H7 (cell line): ENCODE measurements at places on chromosomes 4 and X.

DNA sequence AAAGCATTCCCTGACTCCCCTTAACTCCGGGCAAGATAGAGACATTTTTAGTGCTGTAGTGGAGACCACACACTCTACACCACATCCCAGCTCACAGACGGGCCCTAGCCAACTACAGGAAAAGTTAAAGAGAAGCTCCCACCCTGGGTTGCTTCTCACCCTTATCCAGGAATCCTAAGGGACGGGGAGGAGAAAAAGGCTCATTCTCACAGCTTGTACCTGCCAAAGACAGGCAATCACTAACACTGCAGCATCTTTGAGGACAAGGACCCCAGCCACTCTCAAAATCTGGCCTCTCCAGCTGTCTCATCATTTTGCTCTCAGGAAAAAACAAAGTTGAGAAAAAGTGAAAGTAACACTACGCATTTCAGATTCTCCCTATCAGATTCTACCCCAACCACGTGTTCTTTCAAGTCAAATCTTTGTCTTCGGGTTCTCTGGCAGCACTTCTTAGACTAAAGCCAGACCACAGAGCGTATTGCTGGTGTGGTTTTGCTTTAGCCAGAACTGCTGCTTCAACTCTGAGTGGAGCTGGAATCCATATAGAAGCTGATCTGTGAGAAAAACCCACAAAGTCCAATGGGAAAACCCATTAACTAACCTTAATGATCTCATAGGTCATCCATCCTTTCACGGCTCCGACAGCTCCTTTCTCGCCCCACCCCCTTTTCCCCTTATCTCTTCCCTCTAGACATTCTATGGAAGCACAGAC, 605.9 kb upstream of the DIPK2B start:
- no peak for DNase-seq

GRCh38 chrX:146224442-146224841, 406.8 kb downstream of the SLITRK2 start:
- peak; percentile 1 for DNase-seq

DNA sequence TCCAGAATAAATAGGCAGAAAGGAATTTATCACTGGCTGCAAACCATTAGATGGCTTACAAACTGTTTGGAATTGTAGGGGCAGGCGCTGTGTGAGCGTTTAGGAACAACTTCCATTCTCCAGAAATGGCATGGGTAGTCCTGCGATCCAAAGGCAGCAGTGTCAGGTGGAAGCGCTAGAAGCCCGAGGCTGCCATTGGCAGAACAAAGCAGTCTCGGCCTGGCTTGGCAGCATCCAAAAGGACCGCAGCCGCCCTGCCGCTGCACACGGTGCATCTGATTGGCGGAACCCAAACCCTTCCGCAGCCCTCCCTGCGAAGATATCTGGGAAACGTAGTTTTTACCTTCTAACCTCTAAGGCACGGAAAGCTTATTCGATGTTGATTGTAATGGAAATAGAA, 23.6 kb upstream of the YTHDC1 start:
- peak; percentile 79 for DNase-seq

GRCh38 chrX:39574178-39574577, 523.6 kb downstream of the BCOR start:
- no peak for DNase-seq

- DNase-seq = peak; percentile 52
Observed at GRCh38 chrX:147912093-147912801, 528 bp downstream of the FMR1 start.

- peak; percentile 47 for DNase-seq
Observed at GRCh38 chr4:25913056-25913850, 767 bp upstream of the SMIM20 start.

DNA sequence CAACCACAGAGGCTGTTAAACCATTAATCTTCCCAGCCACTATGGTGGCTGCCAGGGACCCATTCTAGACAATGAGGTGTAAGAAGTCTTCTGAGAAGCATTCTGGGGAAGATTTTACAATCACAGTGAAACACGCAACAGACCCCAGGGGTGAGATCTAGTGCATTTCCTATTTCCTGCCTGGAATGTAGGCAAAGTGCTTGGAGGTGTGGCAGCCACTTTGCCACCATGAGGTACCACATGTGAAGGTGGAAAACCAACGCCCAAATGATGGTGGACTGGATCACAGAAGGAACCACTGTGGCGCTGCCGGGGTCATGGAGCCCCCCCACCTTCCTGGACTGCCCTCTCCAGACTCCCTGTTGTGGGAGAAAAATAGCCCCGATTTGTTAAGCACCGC, 61.8 kb downstream of the WFS1 start:
- no peak for DNase-seq

DNA sequence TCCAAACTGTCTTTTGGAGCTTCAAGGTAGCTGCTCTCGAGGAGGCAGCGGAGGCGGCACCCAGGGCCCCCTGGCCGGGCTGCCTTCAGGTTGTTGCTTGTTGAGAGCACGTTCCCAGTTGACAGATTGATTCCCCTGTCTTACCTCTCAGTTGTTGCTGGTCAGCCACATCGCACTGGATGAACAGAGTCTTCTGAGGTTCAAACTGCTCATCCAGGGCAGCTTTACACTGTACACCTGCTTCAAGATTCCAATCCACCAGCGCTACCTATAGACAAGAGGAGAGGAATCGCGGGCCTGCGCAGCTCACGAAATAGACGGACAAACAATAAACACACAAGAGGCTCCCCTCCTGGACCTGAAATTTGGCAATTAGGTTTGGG, 497 bp downstream of the HPGD start:
- peak; percentile 38 for DNase-seq

GRCh38 chr4:8316911-8317351, 47.4 kb downstream of the HTRA3 start:
- no peak for DNase-seq

DNA sequence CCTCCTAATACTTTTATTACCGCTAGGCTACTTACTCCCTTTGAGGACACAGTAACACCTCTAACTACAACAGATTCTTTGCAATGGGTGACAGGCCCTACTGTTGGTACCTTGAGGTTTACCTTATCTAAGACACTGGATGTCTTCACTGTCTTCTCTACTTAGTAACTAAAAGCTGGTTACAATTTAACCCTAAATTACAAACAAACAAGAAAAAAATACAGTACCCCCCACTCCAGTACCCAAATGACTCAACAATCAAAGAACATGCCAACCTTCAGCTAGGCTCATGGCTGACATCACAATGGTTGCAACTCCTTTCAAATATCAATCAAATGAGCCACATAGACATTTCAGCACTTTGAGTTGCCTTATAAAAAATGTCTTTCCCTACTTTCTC, 198.0 kb downstream of the GUCY2F start:
- no peak for DNase-seq

GRCh38 chr4:15756361-15756861, 21.7 kb upstream of the CD38 start:
- no peak for DNase-seq

GRCh38 chrX:52217494-52218160, 32.9 kb downstream of the MAGED4 start:
- DNase-seq = peak; percentile 19

GRCh38 chrX:23820235-23820782, 37.3 kb downstream of the SAT1 start:
- no peak for DNase-seq

DNA sequence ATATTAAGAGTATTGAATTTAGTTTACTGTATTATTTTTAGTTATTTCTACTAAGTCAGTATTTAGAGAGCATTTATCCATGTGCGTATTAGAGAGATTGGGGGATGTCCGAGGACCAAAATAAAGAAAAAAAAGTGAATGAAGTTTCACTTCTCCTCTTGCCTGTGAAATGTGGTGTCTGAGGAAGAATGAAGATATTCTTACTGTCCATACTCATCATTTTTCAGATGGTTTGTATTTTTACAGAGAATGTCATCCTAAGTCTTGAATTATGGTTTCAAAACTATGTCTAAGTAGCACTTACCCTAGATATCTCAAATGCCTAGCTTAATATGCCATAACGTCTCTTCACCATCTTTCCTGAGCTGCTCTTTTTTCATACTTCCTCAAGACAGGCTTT, 854.3 kb downstream of the C4orf33 start:
- DNase-seq = no peak

DNA sequence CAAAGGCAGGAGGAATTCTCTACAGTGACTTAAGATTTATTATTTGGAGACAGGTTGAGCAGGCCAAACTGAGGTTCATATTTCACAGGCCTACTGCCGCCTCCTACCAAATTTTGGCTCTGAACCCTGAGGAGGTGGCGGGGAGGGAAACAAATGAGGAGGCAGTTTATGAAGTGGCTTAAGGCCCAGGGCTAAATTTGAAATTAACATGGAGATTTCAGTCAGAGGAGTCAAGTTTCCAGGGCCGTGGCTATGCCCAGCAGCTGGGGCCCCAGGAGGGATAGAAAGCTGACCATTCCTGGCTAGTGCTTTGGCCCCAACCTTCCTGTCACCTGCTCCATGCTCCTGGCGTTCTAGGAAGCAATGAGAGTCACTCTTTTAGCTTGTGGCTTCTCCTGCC, 73.4 kb upstream of the ARHGAP36 start:
- DNase-seq = no peak

- no peak for DNase-seq
Observed at GRCh38 chr4:38332699-38333098, 331.3 kb upstream of the KLF3 start.

DNA sequence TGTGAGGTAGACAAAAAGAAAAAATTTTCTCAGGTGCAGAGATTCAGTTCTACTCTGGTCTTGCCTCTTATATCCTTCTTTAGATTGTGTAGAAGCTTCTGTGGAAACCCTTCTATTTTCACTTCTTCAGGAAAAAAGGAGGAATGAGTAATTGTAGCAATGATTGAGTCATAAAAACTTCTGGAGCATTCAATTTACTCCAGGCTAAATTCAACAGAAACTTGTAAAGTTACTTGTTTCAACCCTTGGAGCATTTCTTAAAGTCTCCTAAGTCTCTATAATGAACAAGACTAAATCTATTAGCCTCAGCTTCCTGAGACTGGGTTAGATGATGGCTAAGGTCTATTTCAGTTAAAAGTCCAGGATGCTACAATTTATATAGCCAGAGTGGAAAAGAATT, 29.9 kb downstream of the BOD1L1 start:
- DNase-seq = no peak

GRCh38 chr4:153266988-153267387, 62.7 kb downstream of the TRIM2 start:
- DNase-seq = no peak

- DNase-seq = peak; percentile 5
Observed at GRCh38 chr4:105061136-105061696, 85.5 kb upstream of the TET2 start.

DNA sequence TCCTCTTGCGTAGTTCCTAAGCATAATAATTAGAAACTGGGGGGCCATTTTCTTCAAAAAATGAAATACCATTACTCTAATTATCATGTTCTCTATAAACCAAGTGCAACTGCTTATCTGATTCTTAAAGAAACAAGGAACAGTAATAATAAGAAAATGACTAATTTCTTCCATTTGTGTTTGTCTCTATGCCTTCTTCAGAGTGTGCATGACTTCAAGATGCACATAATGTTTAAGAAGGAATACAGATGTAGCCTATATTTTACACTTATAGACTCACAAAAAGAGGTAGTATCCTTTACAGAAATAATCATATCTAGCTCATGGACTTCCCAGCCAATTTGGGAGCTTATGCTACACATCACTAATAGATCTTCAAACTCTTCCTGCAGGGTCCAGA, 131.7 kb downstream of the CHRNA9 start:
- no peak for DNase-seq

GRCh38 chrX:153818571-153819383, 11.6 kb downstream of the PDZD4 start:
- peak; percentile 96 for DNase-seq
